G401 (cell line): ENCODE measurements at places on chromosomes 6 and 20. TPM values are rescaled to one million over a fixed set of nuclear protein-coding genes. Genes with fewer than 3 reads are reported as not detected.

KCNS1 gene
- total RNA-seq, result not detected in 2 replicates

DNA sequence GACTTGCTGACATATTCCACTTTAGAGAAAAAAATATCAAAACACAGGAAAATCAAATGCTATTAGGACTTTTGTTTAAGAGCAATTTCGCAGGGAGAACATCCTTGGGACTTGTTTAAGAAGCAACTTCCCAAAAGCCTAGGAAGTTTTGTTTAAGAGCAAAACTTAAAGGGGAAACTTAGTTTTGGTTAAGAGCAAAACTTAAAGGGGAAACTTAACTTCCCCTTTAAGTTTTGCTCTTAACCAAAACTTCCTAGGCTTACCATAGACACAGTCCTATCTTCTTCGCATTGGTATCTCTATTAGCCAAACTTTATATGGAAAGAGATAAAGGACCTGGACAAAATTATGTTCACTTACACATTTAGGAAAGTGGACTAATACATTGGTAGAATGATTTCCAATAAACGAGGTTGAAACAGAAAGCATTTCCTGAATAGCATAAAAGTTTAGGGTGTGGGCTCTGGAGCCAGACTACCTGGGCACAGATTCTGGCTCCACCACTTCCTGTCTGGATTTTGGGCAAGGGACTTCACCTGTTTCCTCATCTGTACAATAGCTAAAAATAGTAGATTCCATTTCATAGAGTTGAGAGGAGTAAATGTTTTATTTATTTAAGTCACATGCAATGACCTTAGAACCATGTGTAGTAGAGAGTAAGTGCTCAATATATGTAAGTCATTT lies 15.7 kb downstream of the PAQR8 start:
- no peak for DNase-seq

- no peak for DNase-seq
Observed at GRCh38 chr20:3934624-3935023, 45.4 kb downstream of the PANK2 start.

DNA sequence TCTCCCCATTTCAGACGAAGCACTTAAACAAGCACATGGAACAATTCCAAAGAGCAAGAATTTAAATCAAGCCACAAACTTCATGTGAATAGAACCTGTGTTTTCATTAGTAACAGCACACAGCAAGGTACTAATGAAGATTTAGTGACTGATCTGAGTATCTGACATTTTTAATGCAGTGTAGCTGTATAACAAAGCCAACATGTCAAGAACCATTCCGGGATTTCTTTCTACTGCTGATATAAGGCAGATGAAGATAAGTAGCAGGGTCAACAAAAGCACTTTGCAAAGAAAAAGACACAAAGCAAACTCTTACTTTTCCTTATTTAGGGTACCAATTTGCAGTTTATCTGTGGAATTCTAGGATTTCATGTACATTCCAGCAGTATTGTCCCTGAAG lies 11.3 kb downstream of the SLC17A5 start:
- no peak for DNase-seq

- no peak for DNase-seq
Observed at GRCh38 chr6:30075790-30076732, 492 bp upstream of the RNF39 start.

DNA sequence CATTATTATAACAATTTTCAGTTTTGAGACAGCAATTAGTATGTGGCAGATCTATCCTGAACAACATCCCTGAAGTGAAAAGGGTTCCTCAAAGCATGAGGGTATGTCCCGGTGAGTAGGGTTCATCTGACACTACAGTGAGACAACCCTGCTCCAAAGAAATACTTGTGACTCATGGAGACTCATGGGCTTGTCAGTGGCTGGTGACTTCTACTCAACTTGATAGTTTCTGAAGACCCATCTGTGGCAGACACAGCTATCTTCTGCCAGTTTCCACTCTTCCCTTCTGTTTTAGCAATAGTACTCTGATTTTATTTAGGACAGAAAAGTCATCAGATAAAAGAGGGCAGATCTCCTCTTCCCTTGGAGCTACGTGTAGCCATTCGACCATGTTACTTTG lies 41.4 kb downstream of the MAP3K7 start:
- DNase-seq, result no peak

- no peak for DNase-seq
Observed at GRCh38 chr20:23229989-23230388, 120.6 kb upstream of the NXT1 start.

DNA sequence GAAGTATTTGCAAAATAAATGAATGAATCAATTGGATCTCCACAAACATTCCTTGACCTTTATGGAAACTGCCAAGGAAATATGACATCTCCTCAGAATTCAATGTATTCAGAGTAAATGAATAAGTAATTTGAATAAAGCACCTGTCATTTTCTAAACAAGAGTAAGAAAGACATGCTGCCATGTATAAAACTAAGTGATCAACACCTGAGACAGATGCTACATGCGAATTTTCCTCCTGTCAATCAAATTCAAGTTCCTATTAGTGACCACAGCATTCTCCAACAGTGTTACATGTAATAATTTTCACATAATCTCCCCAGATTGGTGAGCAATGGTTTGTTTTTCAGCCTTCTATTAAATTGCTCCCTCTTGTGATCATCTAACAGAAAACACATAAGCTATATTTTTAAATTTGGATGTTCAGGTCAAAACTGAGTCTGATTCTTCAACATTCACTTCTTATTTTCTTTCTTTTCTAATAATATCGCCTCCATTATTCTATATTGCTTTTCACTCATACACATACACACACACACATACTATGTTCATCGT lies 163.2 kb upstream of the RNF217 start:
- peak; percentile 43 for DNase-seq

FABP7 gene
- total RNA-seq, result not detected in 2 replicates

ESR1 gene
- not detected in 2 replicates for total RNA-seq

DNA sequence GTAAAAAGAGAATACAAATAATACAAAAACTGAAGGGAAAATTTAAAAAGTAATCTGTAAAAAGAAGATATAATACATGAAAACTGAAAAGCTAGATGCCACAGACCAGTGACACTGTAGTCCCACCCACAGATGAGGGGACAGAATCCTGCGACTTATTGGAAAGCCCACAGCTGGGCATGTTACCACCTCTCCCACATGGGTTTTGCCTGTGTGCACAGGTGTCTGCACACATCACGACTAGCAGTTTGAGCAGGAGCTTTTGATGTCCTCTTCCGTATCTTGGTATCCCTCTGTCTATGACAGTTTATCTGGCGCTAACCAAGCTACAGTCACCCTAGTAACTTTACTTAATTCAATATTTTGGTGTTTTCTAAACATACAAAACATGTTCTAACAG lies 291.1 kb upstream of the EXOC2 start:
- no peak for DNase-seq

SLC17A2 gene
- total RNA-seq, result not detected in 2 replicates

HLA-DQB1 gene
- total RNA-seq, result not detected in 2 replicates

CYP21A2 gene
- not detected in 2 replicates for total RNA-seq

GRCh38 chr6:97473979-97474378 lies 191.0 kb upstream of the MMS22L start:
- DNase-seq, result no peak

DNA sequence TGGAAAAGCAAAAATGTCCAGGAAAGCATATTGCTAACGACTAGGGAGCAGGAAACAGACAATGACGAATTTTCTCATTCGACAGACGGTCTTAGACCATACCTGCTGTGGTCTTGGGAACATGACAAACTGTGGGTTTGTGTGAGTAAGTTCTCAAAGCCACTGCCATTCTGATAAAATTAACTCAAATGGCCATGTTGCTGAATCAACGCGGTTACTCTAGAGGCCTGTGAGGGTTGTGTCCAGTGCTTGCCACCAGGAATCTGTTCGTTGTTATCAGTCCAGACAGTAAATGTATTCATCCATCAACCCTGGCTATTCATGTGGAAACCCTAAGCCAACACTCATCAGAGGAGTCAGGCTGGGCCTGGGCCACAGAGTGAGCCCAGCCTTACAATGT lies 124.3 kb downstream of the MYLK4 start:
- DNase-seq, result peak; percentile 81

DNA sequence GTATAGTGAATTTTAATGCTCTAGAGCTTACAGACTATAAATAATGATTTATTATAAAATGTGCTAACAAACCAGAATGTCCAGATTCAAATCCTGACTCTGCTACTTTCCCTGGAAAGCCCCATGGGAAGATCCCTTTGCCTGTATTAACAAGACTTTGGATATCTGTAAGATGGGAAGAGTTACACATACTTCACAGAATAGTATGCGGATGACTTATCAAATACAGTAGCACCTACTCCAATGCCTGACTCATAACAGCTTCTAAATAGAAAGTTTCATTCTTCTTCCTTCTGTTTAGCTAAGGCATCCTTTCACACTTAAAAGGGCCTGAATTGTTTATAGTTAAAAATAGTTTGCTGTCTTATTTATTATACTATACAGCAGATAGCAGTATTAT lies 166.3 kb downstream of the KCNQ5 start:
- no peak for DNase-seq

GRCh38 chr20:64062276-64062595 lies 762 bp upstream of the TCEA2 start:
- no peak for DNase-seq

DNA sequence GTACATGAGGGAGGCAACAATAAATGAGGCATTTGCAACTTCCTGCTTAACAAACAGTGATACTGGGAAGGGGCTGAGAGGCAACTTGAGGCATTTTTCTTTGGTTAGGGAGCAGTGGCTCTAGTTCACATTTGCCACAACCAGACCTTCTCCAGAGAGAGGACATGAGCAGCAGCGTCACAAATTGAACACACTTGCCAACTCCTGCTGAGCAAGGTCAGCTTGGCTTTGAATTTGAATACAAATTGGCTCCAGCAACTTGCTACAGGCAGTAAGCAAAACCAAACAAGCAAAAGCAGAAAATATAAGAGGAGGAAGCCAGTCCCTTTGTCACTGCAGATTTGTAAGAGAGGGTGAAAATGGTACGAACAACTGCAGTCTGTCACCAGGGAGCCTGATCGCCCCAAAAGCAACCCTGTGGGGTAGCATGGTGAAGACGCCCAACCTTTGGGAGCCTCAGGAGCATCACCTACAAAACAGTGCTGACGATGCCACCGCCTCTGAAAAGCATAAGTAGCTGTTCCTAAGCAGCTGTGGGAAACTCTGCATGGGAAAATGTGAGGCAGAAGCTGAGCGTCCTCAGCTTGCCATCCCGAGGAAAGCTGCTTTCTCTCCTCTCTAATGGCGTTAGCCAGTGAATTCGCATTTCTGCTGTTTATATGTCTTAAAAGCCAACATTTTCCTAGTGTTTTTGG lies 378.7 kb downstream of the RNGTT start:
- peak; percentile 85 for DNase-seq

DNA sequence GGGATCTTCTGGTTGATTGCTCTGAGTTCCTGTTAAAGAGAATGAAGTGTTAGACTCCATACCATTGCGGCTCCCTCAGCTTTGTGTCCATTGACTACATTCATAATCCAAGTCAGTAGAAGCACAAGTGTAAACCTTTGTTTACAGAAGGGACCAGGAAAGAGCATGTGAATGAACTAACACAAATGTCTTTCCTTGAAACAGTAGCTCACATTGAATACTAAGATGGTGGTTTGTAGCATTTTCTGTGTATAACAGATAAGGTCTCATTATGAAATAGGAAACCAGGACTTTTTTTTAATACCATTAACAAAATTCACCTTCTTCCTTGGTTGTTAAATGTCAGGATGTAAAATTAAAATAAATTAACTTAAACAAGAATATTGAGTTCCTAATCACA lies 8.4 kb downstream of the STXBP5 start:
- no peak for DNase-seq

DNA sequence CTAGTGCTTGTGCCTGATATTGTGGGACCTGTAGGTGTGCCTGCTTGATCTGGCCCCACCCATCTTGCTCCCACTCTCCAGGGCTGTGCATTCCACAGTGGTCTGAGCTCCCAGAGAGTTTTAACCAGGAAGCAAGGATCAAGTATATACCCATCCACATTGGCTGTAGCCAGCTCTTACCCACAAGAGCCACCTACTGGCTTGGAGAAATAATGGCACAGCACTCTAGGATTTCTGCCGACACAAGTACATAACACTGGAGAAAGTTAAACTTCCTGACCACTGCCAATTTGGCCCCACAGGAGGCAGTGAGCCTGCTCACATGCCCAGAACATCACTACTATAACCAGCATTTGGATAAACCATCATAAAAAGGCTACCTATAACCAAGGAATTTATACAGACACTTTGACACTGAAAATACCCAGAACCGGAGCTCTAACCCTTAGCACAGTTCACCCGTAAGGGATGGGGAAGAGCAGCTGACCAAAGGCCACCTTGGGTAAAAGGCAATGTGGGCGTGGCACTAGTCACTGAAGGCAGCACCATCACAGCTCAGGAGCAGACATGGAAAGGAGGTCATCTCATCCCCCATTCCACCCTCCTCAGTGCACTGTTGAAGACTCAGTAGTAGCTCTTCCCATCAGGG lies 440.4 kb downstream of the BTBD3 start:
- DNase-seq, result no peak

SIRPA gene
- 14.7 and 16.7 TPM in 2 replicates for total RNA-seq
